HL-60 (cell line): ENCODE measurements at places on chromosomes 6 and 20.
A peak's percentile ranks its signal among the peaks of the same experiment; 100 is the strongest.

- DNase-seq: no peak
Observed at GRCh38 chr6:1745814-1746213, 136.1 kb downstream of the FOXC1 start.

DNA sequence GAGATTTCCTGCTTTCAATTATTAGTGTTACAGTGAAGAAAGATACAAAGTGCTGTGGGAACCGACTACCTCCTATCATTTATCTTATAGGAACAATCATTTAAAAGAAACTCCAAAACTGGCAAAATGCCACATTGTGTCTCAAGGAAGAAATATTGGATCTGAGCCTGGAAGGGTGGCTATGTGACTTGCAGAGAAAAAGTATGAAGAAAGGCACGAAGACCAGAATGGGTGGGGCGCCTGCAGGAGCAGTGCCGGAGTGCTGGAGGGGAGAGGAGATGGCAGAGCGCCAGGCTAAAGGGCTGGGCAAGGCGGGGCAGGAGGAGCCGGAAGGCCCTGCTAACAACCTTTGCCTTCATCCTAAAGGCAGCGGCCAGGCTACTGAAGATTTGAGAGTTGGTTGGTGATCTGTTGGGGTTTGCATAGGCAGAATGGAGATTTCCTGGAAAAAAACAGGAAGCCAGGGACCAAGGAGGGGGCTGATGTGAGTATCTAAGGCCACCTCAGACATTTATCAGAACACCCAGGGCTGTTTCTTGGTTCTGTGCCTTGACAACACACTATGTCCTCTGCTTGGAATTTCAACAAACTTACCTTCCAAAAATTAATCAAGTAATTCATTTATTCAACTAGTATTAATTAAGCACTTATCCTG is 125.6 kb downstream of the MAFB start:
- DNase-seq: no peak

GRCh38 chr20:39897058-39897457 is 792.0 kb downstream of the MAFB start:
- no peak for DNase-seq

GRCh38 chr6:103799971-103800670 is 1059.6 kb downstream of the HACE1 start:
- no peak for DNase-seq

- DNase-seq: no peak
Observed at GRCh38 chr20:38108438-38108985, 56.6 kb downstream of the TGM2 start.

DNA sequence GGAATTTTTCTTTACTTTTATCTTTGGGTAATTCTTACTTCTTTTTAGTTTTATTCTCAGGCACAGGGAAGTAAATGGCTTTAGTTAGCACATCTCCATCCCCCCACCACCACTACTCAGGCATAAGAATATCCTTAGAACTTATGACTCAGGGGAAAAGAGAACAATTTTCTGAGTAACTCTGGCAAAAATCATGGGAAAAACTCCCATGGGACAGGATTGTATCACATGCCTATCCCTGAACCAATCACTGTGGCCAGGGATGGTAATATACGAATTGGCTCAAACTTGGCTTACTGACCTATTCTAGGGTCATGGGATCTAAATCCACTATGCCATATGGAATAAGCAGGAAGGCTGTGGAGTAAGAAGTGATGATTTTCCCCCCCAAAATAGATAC is 339.1 kb downstream of the BTBD3 start:
- DNase-seq: no peak

DNA sequence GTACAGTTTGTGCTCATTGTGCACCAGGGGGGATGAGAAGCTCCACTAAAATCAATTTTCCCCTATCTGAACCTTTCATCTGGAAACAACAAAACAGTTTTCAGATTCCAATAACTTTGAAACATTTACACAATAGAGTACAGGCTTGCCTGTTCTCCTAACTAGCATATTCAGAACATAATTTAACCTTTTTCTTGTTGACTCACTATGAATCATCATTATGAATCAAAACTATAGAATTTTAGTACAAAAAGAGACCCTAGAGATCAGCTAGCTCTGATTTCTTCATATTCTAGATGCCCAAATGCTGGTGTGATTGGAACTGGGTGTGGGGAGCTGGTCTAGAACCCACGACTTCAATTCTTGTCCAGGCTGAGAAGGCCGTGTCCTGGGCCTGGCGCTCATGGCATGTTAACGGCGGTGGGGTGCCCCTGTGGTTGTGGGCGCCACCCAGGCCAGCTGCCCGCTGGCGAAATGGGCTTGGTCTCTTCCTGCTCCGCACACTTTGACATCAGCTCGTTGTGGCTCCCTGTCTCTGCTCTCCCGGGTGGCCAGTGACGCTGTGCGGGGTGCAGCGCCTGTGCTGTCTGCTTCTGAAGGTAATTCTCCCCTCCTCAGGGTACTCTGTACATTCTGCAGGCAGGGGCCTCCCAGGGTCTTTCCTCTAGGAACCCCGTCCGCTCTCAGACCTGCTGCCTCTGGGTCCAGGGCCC is 29.9 kb upstream of the AGPAT4 start:
- no peak for DNase-seq

- no peak for DNase-seq
Observed at GRCh38 chr20:51665543-51666118, 102.6 kb downstream of the ATP9A start.

DNA sequence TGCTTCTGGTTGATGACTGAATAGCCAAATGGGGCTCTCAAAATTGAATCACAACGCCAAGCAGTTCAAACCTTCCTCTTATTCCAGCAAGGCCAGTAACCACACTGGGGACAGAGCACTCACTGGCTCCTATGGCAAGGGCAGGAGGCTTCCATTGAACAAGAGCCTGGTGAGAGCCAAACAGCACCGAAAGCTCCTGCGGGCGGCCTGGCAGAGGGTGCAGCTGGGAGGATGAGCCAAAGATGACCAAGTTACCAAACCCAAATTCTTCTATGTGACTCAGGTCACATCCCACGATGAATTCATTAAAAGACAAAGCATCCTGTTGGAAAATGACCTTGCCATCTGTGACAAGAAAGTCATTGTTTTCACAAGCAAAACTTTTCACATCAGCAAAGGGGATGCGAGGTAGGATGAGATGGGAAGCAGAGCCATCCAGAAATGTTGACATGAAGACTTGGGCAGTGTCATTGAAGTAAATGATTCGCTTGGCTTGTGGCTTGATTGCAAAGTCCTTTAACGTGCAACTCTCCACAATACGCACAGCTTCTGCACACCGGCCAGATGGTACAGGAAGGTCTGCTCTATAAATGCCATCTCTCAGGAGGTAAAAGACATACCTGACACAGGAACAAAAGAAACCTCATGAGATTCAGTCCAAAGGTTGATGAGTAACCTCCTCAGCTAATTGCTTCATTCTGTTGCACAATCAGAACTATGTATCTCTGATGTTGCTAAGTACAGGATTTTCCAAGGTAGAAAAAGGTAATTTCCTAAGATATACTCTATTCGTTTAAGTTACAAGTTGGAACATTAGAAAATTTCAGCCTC is 36.3 kb downstream of the ROS1 start:
- no peak for DNase-seq

- DNase-seq: no peak
Observed at GRCh38 chr6:137097057-137097456, 52.3 kb upstream of the IL20RA start.

DNA sequence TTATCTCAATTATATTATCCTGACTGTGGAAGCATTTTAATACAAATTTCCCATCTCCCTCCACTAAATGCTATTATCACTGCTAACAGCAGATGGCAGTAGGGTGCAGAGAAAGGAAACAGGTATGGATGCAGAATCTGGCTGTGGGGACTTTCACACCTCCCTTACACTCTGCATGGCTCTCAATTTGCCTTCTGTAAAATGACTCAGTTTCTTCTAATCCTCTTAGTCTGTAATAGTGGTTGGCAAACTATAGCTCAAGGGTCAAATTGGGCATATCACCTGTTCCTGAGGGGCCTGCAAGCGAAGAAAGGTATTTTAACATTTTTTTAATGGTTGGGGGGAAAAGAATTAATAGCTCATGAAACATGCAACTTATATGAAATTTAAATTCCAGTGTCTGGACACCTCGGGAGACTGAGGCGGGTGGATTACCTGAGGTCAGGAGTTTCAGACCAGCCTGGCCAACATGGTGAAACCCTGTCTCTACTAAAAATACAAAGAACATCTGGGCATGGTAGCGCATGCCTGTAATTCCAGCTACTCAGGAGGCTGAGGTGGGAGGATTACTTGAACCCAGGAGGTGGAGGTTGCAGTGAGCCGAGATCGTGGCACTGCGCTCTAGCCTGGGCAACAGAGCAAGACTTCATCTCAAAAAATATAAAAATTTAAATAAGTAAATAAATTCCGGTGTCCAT is 83.5 kb downstream of the ZMYND8 start:
- DNase-seq: peak; percentile 59

DNA sequence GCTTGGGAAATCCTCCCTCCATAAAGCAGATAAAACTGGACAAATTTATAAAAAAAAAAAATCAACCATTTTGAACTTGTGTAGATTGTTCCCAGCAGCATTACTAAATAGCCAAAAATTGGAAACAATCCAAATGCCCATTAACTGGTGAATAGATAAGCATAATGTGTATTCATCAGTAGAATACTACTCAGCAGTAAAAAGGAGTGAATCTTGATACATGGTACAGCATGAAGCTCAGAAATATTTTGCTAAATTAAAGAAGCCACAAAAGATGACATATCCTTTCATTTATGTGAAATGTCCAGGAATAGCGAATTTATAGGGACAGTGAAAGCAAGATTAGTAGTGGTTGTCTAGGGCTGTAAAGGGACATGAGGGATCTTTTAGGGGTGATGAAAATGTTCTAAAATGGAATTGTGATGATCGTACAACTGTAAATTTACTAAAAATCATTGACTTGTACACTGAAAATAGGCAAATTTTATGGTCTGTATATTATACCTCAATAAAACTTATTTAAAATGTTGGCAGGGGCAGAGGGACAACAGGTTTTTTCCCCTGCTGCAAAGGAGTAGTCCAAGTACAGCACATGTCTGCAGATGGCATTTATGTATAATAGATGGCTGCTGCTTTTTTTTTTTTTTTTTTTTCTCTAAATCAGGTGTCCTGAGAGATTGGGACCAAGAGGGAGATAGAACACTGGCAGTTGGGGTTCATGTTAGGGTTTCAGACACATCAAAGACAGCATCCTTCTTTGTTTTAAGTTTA is 59.5 kb downstream of the CBFA2T2 start:
- no peak for DNase-seq

- DNase-seq: no peak
Observed at GRCh38 chr6:128259730-128260685, 260.4 kb downstream of the PTPRK start.

DNA sequence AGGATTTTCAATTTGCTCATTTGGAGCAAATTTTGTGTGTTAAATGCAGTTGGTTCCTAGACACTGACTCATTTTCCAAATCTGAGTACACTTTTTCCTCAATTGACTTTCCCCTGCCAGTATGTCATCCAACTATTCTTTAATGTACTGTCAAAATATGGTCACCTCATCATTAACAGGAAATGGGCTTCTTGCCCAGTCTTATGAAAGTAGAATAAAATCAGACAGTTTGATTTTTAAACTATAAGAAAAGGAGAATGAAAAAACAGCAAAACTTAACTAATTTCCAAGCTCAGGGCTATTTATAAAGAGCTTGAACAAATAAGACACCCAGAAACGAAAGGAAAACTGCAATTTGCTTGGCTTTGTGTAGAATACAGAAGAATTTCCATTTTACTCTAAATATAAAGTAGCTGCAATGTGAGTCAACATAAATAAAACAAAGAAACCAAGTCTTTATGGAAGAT is 43.7 kb upstream of the RAB23 start:
- no peak for DNase-seq

- no peak for DNase-seq
Observed at GRCh38 chr6:128696691-128697689, 176.6 kb upstream of the PTPRK start.

GRCh38 chr6:35181933-35182612 is 31.7 kb upstream of the SCUBE3 start:
- DNase-seq: no peak

DNA sequence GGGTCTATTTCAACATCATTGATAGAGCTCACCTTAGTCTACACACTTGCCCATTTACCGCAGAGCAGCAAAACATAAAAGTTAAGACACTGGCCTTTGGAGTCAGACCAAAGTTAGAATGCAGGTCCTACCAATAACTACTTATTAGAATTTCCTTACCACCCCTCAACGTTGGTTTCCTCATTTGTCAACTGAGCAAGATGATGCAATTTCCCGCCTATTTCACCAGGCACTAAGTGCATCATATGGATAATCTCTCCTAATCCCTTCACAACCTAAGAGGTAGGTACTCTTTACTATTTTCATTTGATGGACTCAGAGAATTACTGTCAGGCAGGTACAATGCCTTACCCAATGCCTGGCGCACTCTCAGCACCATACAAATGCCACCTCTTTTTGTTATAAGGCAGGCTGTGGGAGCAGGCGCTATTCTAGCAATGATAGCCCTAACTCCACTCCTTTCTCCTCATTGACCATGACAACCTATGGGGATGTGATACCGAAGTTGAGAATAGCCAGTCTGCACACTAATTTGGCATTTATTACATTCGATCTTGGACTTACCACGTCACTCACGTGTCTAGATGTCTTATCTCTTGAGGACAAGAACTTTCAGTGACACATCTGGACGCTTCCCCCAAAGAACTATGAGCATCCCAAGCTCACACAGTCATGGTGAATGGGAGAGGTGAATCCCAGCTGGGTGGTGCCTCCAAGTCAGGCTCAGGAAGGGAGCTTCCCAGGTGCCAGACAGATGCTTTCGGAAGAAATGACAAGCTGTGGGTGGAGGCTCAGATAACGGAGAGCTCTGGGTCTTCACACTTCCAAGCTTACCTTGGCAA is 128.1 kb upstream of the STMND1 start:
- DNase-seq: no peak

GRCh38 chr20:46243707-46244628 is 64.3 kb downstream of the CDH22 start:
- no peak for DNase-seq

DNA sequence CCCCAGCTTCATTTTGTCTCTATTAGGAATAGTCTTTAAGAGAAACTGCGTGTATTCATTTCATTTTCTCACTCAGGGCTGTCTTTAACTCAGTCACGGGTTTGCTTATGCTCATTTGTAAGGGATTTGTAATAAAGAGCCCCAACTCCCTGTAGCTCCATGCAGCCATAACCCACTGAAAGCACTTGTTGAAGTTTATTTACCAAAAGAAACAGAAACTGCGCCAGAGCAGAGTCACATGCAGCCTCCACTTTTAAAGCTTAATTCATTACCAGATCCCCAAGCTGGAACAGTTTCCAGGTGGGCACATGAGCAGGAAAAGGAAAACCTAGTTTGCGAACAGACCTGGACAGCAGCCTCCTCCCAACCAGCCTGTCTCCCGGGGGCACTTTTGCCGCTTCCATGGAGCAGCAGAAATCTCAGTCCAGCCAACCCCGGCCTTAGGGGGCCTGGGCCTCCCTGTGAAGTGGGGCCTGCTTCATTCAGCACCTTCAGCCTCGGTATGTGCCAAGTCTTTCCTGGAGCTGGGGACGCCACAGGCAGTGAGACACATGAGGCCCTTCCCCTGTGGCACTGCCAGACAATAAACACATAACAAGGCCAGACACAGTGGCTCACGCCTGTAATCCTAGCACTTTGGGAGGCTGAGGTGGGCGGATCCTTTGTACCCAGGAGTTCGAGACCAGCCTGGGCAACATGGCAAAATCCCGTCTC is 4.5 kb downstream of the BCAS4 start:
- DNase-seq: no peak
